ENCODE measurements at places on chromosomes 13 and 19.

GRCh38 chr13:46615888-46616531 lies 63.0 kb downstream of the LRCH1 start:
- no peak for DNase-seq

DNA sequence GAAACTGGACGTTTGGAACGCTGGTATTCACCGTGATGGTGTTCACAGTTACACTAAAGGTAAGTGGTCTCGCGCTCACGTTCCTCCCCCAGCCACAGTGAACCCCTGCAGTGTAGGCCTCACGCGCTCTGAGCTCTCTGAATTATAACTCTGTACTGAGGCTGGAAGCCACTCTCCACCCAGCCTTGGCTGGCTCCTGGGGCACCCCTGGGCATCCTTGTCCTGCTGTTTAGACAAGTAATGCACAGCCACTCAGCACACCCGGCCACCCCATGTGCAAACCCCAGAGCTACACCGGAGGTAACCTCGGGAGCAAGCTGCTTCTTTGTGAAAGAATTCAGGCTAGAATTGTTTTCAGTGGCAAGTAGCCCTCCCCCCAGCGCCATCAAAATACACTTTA lies 97.3 kb upstream of the MCF2L start:
- no peak for DNase-seq

- DNase-seq, result no peak
Observed at GRCh38 chr19:41029524-41030432, 38.7 kb downstream of the CYP2B6 start.

GRCh38 chr19:11422163-11423065 lies 3.3 kb upstream of the RGL3 start:
- DNase-seq, result peak; percentile 68

DNA sequence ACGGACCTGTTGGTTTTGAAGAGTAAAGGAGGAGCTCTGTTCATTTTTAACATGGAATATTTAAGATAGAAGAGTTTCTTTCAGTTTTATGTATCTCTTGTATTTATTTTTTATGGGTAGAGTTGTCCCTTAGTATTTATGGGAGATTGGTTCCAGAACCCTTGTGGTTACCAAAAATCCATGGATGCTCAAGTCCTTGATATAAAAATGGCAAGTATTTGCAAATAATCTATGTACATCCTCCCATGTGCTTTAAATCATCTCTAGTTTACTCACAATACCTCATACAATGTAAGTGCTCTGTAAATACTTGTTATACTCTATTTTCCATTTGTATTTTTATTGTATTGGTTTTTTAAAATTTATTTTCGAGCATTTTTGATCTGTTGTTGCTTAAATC lies 63.1 kb downstream of the TM9SF2 start:
- no peak for DNase-seq
